ENCODE measurements at places on chromosomes 3 and 15.
A peak's percentile ranks its signal among the peaks of the same experiment; 100 is the strongest.

GRCh38 chr3:73203101-73203500, 141.6 kb downstream of the EBLN2 start:
- DNase-seq = no peak

DNA sequence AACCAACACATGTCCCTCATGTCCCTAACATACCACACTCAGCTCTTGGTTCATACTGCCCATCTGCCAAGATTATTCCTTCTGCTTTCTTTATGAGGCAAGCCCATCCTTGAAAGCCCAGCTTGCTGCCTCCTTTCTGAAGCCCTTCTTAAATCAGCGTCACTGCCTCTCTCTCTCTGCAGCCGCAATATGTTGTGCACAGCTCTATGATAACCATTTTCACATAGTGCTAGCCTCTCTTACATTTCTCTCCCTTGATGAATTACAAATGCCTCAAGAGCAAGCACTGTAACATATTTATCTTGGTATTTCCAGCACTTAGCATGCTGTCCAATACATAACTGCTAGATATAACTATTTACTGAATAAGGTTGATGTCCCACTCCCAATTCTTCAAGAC, 86.5 kb downstream of the TNIK start:
- no peak for DNase-seq

- DNase-seq = no peak
Measured at GRCh38 chr3:63473641-63474166, 178.8 kb upstream of the SNTN start.

- no peak for DNase-seq
Measured at GRCh38 chr3:124895756-124896155, 8.6 kb upstream of the ITGB5 start.

- peak; percentile 26 for DNase-seq
Measured at GRCh38 chr15:68302729-68303128, 25.2 kb downstream of the FEM1B start.

DNA sequence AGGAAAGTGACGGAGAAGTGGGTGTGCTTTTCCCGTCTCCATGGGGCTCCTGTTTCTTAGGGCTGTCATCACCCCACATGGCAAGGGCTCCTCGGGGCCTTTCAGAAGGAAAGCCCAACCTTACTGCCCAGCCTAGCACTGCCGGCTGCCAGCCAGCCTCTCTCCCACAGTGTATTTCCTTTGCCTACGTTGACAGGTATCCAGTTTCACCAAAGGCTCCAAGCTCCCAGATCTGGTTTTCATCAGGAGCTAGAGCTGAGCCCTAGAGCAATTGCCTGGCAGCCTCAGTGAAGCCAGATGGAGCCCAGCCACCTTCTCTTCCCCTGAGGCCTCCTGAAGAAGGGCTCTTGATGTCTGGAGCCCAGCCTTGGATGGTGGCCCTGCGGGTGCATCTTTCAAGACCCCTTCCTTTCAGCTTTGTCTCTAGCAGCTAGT, 20.2 kb downstream of the CRABP1 start:
- no peak for DNase-seq

DNA sequence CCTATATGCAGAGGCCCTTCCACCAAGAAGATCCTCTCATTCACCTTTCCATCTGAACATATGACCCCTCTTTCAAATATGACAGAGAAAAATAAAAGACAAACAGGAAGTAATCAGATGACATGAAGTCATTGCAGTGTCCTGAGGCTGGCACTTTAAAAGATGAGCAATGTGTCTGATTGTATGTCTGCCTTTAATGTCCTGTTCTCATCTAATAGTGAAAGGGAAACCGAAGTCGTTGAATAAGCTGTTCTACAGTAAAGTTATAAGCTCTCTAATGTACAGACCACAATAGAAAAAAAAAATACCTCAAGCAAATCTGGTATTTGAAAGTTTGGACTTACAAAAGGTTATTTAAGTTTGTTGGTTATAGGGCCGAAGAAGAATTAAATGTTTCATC, 243.0 kb downstream of the CLSTN2 start:
- no peak for DNase-seq

Measured in liver (tissue), 10 donors.